Activated CD8-positive, alpha-beta T cell treated with anti-CD3 and anti-CD28 coated beads, Interleukin-2, amount 10 ng/mL, durations not matched to agents 7 days and 5 days (primary cell): ENCODE measurements at places on chromosomes 7 and 10. TPM values are rescaled to one million over a fixed set of nuclear protein-coding genes. Genes with fewer than 3 reads are reported as not detected.

The PSD gene
- 1.6 TPM for total RNA-seq

The OGDH gene
- total RNA-seq: 114 TPM

The NPSR1 gene
- total RNA-seq: not detected

The MXI1 gene
- 11.3 TPM for total RNA-seq

The SORBS1 gene
- total RNA-seq: 0.47 TPM

The MBL2 gene
- not detected for total RNA-seq

The ST8SIA6 gene
- not detected for total RNA-seq

The MOGAT3 gene
- not detected for total RNA-seq

The RSPH10B gene
- total RNA-seq: 0.37 TPM

The SLC26A4 gene
- 1.1 TPM for total RNA-seq

- H3K36me3 ChIP-seq: no peaks in the 10 kb centered on the region
- no peaks in the 10 kb centered on the region for H3K27me3 ChIP-seq
- H3K4me3 ChIP-seq: no peak overlapping the region
- no peak for DNase-seq
- no peak overlapping the region for H3K27ac ChIP-seq
Observed at GRCh38 chr7:154427533-154427932, 375.3 kb downstream of the DPP6 start.

DNA sequence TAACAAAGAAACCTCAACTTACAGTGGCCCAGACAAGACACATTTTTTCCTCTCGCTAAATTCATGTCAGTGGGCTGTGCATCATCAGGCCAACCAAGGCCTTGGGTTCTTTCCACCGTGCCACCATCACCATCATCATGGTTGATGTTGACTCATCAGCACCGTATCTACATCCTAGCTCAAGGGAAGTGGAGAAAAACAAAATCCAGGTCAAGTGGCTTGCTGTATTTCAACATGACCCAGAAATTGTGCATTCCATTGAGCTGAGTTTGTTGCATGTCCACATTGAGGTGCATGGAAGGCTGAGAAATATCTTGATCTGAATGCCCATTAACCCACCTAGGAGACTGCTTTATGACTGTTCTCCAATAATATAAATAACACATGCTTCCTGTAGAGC, 312.4 kb upstream of the CDC14C start:
- no peak overlapping the region for H3K27ac ChIP-seq
- H3K4me3 ChIP-seq: no peak overlapping the region
- H3K27me3 ChIP-seq: no peaks in the 10 kb centered on the region
- no peaks in the 10 kb centered on the region for H3K36me3 ChIP-seq
- H3K4me1 ChIP-seq: peaks cover 2% of the 10 kb centered on the region

DNA sequence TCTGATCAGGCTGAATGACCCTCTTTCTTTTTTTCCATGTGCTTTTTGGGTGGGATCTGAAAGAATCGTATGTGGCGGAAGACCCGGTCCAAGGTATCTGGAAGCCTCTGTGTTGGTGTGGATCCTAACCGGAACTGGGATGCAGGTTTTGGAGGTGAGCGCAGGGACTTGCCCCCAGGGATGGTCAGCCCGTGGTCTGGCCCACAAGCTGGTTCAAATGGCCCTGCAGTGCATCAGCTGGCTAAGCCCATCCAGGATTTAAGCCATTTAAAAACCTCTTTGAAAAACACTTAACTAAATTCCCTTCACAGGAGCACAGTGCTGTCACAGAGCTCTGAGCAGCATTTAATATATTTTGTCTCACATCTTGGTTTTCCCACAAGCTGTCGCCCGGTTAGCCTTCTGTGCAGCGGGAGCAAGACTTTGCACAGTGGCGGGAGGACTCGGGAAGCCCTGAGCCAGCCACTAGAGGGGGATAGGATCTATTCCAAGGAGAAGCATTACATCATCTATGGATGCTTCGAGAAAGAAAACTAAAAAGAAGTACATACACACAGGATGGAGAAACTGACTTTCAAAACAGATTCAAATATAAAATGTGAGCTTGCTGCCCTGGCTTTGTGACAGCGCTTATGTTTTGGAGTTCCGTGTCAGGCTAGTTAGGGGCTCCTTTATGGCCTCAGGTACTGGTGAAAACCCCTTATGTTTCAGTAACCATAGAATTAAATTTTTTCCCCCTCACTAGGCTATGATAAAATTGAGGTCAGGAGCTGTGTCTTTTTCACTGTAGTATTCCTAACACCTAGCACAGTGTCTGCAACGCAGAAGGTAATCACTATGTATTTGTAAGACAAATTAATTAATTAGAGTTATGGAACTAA, 11.3 kb downstream of the CPA2 start:
- H3K36me3 ChIP-seq: no peaks in the 10 kb centered on the region
- DNase-seq: no peak
- no peak overlapping the region for H3K4me3 ChIP-seq
- no peak overlapping the region for H3K27ac ChIP-seq
- H3K4me1 ChIP-seq: peaks cover 5% of the 10 kb centered on the region
- H3K27me3 ChIP-seq: peaks cover 6% of the 10 kb centered on the region

- H3K27me3 ChIP-seq: peaks cover 16% of the 10 kb centered on the region
- no peak for DNase-seq
- no peaks in the 10 kb centered on the region for H3K4me1 ChIP-seq
- no peaks in the 10 kb centered on the region for H3K36me3 ChIP-seq
Observed at GRCh38 chr10:132066186-132066585, 440 bp downstream of the JAKMIP3 start.

- H3K4me3 ChIP-seq: no peak overlapping the region
- no peaks in the 10 kb centered on the region for H3K27me3 ChIP-seq
- H3K36me3 ChIP-seq: no peaks in the 10 kb centered on the region
- no peak for DNase-seq
Observed at GRCh38 chr7:101953248-101953819, 135.9 kb downstream of the CUX1 start.

DNA sequence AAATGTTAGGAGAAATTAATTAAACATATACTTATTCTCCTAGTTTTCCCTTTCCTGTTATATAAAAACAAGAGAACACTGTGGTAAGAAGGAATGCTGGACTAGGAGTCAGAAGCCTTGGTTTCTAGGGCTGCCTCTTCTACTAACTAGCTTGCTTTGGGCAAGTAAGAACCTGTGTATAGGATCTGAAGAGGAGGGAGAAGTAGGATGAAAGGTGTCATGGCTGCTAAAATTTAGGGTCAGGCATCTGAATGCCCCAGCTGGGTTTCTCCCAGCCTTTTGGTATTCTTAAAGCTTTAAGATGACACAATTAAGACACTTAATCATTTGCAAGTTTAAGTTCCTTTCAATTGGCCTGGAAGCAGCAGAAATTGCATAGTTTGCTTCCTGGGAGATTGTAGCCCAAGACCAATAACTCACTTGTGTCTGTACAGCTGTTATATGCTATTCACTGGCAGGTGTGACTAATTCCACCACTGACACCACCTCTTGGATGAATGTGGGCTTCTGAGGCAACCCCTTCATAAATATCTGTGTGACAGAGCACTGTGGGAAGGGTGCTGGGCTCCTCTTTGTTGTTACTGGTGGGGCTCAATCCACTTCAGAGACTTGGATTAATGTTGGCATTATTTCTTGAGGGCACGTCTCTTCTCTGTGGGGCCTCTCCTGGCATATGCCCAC, 137.2 kb downstream of the LRMDA start:
- no peaks in the 10 kb centered on the region for H3K4me1 ChIP-seq
- H3K36me3 ChIP-seq: no peaks in the 10 kb centered on the region
- H3K27ac ChIP-seq: no peak overlapping the region
- H3K27me3 ChIP-seq: no peaks in the 10 kb centered on the region
- no peak overlapping the region for H3K4me3 ChIP-seq

DNA sequence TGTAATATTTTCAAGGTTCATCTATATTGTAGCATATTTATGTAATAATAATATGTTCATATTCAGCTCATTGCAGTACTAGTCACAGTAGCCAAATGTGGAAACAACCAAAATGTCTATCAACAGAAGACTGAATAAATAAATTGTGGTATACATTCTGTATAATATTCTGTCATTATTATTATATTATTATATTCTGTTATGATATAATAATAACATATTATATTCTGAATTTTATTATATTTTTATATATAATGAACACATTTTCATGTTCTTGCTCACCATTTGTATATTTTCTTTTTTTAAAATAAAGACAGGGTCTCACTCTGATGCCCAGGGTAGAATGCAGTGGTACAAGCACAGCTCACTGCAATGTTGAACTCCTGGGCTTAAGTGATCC, 91.2 kb upstream of the STARD3NL start:
- H3K27ac ChIP-seq: no peak overlapping the region
- no peaks in the 10 kb centered on the region for H3K36me3 ChIP-seq
- DNase-seq: no peak
- H3K4me3 ChIP-seq: no peak overlapping the region

- peak; percentile 8 for DNase-seq
- H3K36me3 ChIP-seq: peaks cover 75% of the 10 kb centered on the region
- H3K27me3 ChIP-seq: no peaks in the 10 kb centered on the region
- no peaks in the 10 kb centered on the region for H3K4me1 ChIP-seq
Observed at GRCh38 chr10:98433881-98434732, 12.6 kb downstream of the HPS1 start.

GRCh38 chr10:126669168-126669567, 1.3 kb downstream of the C10orf90 start:
- no peak for DNase-seq
- no peak overlapping the region for H3K27ac ChIP-seq
- no peak overlapping the region for H3K4me3 ChIP-seq
- H3K36me3 ChIP-seq: no peaks in the 10 kb centered on the region
- H3K27me3 ChIP-seq: no peaks in the 10 kb centered on the region

DNA sequence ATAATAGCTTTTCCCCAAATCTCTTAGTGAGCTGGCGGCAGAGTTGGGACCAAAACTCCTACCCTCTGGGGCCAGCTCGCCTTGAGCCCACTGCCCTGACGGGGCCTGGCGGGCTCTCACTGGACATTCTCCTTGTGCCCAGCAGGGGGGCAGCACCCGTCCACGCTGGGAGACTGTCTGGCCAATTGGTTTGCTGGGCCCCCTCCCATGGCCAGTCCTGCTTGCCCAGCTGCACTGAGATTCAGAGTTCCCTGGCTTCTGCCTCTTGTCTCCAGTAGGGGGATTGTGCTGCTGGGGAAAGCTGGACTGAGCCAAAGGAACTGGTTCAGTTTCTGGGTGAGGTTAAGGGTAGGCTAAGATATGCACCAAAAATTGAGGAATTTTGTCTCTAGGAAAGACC, 59.8 kb downstream of the RAMP3 start:
- H3K4me1 ChIP-seq: no peaks in the 10 kb centered on the region
- H3K27ac ChIP-seq: no peak overlapping the region
- H3K4me3 ChIP-seq: no peak overlapping the region
- H3K36me3 ChIP-seq: no peaks in the 10 kb centered on the region
- peaks cover 33% of the 10 kb centered on the region for H3K27me3 ChIP-seq

- H3K27me3 ChIP-seq: peaks cover 23% of the 10 kb centered on the region
- H3K27ac ChIP-seq: no peak overlapping the region
- no peak overlapping the region for H3K4me3 ChIP-seq
Observed at GRCh38 chr10:98125940-98126631, 8.4 kb upstream of the R3HCC1L start.

- H3K36me3 ChIP-seq: peaks cover 57% of the 10 kb centered on the region
- H3K27me3 ChIP-seq: no peaks in the 10 kb centered on the region
- peak overlapping the region; percentile 36 for H3K4me3 ChIP-seq
- peaks cover 35% of the 10 kb centered on the region for H3K4me1 ChIP-seq
- H3K27ac ChIP-seq: no peak overlapping the region
- no peak for DNase-seq
Observed at GRCh38 chr10:89419548-89419947, 5.2 kb downstream of the IFIT5 start.

DNA sequence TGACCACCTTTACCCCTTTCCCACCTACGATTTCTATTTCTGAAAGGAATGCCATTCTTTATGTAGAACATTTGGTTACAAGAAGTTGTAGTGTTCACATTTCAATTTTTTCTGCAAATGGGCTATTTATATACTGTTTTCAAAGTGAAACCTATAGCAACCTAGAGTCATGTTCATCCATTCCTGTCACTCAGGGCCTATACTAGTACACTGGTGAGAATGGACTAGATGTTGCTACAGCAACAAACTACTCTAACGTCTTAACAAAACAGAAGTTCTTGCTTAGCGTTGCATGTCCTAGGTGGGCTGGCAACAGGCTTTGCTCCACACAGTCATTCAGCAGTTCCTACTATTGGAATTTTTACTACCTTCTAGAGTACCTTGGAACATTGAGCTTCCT, 16.3 kb downstream of the CASD1 start:
- DNase-seq: no peak
- peaks cover 13% of the 10 kb centered on the region for H3K36me3 ChIP-seq
- H3K4me1 ChIP-seq: no peaks in the 10 kb centered on the region
- no peak overlapping the region for H3K4me3 ChIP-seq
- H3K27me3 ChIP-seq: no peaks in the 10 kb centered on the region

DNA sequence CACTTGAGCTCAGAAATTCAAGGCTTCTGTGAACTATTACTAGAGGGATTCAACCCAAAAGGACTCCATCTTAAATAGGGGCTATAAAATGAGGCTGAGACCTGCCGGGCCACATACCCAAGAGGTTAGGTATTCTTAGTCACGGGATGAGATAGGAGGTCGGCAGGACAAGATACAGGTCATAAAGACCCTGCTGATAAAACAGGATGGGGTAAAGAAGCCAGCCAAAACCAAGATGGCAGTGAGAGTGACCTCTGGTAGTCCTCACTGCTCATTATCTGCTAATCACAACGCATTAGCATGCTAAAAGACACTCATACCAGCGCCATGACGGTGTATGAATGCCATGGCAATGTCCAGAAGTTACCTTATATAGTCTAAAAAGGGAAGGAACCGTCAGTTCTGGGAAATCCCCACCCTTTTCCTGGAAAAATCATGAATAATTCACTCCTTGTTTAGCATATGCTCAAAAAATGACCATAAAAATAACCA, 101.2 kb upstream of the TRIM24 start:
- H3K4me3 ChIP-seq: no peak overlapping the region
- H3K4me1 ChIP-seq: no peaks in the 10 kb centered on the region
- H3K27me3 ChIP-seq: no peaks in the 10 kb centered on the region
- no peaks in the 10 kb centered on the region for H3K36me3 ChIP-seq

GRCh38 chr7:132141109-132141508, 435.2 kb downstream of the PLXNA4 start:
- H3K4me1 ChIP-seq: no peaks in the 10 kb centered on the region
- no peak overlapping the region for H3K4me3 ChIP-seq
- peaks cover 24% of the 10 kb centered on the region for H3K36me3 ChIP-seq
- H3K27me3 ChIP-seq: no peaks in the 10 kb centered on the region
- H3K27ac ChIP-seq: no peak overlapping the region

GRCh38 chr10:714214-714613, 24.7 kb upstream of the DIP2C start:
- no peak for DNase-seq
- no peak overlapping the region for H3K27ac ChIP-seq
- H3K4me1 ChIP-seq: no peaks in the 10 kb centered on the region
- no peak overlapping the region for H3K4me3 ChIP-seq
- H3K36me3 ChIP-seq: no peaks in the 10 kb centered on the region

GRCh38 chr7:2225830-2226229, 6.9 kb downstream of the MAD1L1 start:
- peaks cover 24% of the 10 kb centered on the region for H3K36me3 ChIP-seq
- no peak overlapping the region for H3K27ac ChIP-seq
- no peaks in the 10 kb centered on the region for H3K27me3 ChIP-seq
- no peak for DNase-seq

GRCh38 chr10:5949009-5949759, 28.2 kb downstream of the IL15RA start:
- H3K4me3 ChIP-seq: no peak overlapping the region
- DNase-seq: peak; percentile 41
- no peaks in the 10 kb centered on the region for H3K27me3 ChIP-seq
- H3K36me3 ChIP-seq: peaks cover 10% of the 10 kb centered on the region
- peaks cover 11% of the 10 kb centered on the region for H3K4me1 ChIP-seq

- peak overlapping the region; percentile 94 for H3K27ac ChIP-seq
- H3K4me3 ChIP-seq: peak overlapping the region; percentile 82
- H3K4me1 ChIP-seq: peaks cover 64% of the 10 kb centered on the region
- peak; percentile 82 for DNase-seq
- no peaks in the 10 kb centered on the region for H3K27me3 ChIP-seq
Observed at GRCh38 chr7:92717993-92718716, 118.2 kb downstream of the CDK6 start.
